ENCODE measurements at places on chromosomes 6 and 20. TPM values are rescaled to one million over a fixed set of nuclear protein-coding genes. Genes with fewer than 3 reads are reported as not detected.
A peak's percentile ranks its signal among the peaks of the same experiment; 100 is the strongest.

DNA sequence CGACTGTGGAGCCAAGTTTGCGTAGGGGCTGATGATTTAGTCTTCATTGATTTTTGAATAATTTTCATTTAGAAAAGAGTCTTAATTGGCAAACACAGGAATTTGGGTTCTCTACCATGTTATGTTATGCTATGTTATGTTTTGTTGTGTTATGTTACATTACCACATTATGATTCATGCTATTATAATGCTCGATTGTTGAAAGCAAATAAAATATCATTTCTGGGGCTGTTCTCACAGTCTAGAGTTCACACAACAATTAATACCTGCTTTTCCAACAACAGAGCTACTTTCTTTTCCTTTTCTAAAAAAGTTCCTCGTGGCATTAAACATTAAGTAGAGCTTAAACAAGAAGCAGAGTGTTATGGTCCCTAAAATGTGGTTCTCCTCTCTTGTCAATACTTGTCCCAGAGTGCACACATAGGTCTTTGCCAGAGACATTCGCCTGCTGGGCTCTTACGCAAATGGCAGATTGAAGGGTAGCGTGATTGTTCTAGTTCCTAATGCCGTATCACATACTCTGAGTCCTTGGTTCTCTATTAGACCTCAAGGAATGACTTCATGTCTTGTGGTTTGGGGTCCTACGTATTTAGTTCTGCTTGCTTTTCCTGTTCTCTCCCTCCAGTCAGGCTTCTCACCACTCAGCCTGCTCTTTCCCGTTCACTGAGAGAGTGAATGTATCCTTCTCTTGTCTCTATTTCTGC lies 370.3 kb downstream of the CD109 start:
- no peak for DNase-seq

- no peak for DNase-seq
Measured at GRCh38 chr6:118228886-118229285, 319.2 kb upstream of the PLN start.

DNA sequence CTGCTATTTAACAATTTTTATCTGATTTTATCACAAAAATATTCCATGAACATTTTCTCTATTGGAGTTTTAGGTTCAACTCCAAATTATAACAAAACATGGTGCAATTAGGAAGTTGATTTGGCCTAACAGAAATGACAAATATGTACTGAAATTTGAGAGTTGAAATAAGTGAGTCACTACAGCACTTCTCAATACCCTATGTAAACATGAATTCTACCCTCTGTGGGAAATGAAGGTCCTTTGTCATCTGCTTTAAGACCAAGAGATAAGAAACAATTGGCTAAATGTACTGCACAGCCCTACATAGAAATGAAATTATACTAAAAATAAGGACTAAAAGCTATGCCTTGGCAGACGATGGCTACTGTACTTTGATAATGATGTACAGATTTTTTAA lies 86.2 kb upstream of the BEND6 start:
- DNase-seq = no peak

The CDH26 gene
- total RNA-seq = 1.6 TPM

- no peak for DNase-seq
Measured at GRCh38 chr6:157069585-157069984, 253.7 kb downstream of the TMEM242 start.

GRCh38 chr6:149108038-149108748 lies 209.3 kb upstream of the TAB2 start:
- no peak for DNase-seq

The FAM162B gene
- total RNA-seq = not detected

DNA sequence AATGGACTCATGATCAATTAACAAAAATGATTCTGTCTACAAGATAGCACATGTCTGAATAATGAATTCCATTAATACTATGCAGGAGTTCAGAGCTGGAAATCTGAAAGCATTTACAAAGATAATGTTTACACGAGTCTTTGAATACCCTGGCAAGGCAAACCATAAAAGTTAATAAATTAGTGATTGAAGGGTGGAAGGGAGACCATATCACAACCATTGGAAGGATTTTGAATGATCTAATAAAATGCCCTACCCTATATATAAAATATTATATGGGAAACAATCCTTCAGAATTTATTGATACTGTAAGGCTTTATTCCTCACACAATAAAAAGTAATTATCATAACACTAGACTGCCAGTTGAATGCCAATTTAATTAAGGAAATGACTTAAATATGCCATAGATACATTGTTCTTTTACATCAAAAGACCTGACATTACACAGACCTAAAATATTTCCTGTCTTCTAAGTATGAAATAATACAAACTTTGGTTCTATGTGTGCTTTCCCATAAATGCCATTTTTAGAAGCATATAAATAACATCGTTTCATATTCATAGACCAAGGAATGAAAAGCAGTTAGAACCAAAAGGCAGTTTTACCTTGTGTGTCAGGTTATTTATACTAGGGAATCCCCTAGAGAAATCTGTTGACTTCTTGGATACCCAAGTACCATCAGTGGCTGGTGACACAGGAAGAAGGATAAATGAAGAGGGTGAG lies 249.2 kb upstream of the MARCKS start:
- no peak for DNase-seq

GRCh38 chr6:84050408-84050807 lies 16.8 kb downstream of the MRAP2 start:
- no peak for DNase-seq

GRCh38 chr6:147384029-147384428 lies 124.5 kb upstream of the SAMD5 start:
- no peak for DNase-seq

The CNBD2 gene
- 4.0 TPM for total RNA-seq

- DNase-seq = peak; percentile 60
Measured at GRCh38 chr6:13425943-13426931, 61.2 kb downstream of the GFOD1 start.

The C6orf15 gene
- not detected for total RNA-seq

The ARMH2 gene
- total RNA-seq = not detected

DNA sequence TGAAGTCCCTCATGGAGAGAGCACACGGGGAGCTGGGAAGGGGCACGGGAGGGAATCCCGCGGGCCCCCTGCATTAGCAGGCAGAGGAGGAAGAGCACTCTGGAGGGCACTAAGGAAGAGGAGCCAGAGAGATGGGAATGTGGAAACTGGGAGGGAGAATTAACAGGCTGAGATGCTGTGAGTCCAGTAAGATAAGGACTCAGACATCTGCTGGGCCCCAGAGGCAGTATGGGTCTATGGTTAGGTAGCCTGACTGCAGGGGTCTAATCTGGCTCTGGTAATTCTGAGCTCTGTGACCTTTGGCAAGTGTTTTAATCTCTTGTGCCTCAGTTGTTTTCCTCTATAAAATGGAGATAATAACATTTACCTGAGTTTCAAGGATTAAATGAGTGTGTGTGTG lies 15.7 kb upstream of the SRSF3 start:
- DNase-seq = no peak

DNA sequence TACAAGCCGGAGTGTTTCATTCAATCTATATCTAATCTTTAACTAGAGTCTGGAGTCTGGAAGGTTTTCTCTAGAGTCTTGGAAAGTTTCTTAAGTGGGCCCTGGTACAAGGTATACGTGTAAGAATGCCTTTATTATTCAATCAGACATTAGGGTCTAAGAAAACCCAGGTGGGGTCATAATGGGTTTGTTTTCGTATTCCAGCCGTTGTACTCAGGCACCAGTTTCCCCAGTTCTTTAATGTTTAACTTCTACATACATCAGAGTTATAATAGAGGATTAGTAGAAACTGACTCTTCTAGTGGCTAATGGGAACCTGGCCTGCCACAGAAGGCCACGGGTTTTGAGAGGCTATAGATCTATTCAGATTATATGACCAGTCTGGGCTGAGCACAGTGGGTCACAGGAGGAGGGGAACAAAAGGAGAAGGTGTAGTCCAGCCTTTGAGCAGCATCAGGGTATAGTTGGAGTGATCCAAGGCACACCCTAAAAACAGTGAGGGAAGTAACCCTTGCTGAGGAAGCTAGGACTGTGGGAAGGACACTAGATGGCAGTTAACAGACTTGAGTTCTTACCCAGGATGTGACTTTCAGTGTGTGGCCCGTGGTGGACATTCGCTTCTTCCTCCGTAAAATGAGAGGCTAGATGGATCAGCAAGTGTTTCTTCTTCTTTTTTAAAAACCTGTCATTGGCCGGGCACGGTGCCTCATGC lies 15.5 kb downstream of the FAM83B start:
- DNase-seq = no peak

DNA sequence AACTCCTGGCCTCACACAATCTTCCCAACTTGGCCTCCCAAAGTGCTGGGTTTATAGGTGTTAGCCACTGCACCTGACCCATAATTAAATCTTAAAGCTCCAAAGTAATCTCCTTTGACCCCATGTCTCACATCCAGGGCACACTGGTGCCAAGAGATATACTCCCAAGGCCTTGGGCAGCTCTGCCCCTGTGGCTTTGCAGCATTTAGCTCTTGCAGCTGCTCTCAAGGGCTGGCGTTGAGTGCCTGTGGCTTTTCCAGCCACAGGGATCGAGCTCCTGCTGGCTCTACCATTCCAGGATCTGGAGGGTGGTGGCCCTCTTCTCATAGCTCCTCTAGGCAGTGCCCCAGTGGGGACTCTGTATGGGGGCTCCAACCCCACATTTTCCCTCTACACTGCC lies 49.3 kb upstream of the CD2AP start:
- no peak for DNase-seq

GRCh38 chr6:26223650-26224546 lies 136.7 kb downstream of the HFE start:
- DNase-seq = peak; percentile 77

DNA sequence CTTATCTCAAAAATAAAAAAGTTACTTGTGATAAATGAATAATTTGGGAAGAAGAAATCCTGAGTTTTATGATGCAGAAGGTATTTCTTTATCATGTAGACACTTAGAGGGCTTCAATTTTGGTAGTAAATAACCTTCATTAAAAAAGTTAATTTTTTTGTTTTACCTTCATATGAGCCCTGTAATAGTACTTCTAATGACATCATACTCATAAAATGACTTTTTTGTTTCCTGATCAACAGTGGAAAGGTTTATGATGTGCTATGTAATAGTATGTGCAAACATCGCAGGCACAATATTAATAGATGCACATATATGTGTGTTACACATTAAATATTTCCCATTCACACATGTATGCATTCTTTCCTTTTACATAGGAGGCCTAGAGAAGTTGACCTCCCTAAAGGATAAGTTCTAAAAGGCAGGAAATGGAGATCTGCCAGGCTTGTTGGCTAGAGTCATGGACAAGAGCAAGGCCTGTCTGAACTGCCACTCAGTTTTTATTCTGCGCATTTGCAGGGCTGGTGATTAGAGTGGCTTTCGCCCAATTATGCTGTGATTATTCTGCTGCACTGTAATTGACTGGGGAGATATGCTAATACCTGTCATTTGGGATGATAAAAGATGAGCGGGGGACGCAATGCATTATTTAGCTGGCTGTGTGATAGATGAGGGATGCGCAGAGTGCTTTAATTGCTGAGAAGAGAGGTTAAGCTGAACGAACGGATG lies 272.6 kb downstream of the TMEM242 start:
- no peak for DNase-seq

DNA sequence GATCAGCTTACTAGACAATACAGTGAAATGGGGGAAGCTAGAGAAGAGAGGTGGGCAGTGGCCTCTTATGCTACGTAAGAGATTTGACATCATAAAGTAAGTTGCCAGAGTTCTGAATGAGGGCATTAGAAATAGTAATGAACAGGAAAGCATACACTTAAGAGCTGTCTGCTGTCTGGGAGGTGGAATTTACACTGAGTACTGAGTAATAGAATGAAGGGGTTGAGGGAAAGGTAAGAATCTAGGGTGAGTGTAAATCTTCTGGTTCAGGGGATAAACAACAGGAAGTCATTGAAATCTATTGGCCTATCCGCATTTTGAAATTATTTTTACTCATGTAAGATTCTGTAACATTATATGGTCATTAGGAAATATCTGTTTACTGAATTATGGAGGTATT lies 35.8 kb downstream of the HLA-DMB start:
- no peak for DNase-seq

The KCNK5 gene
- 16.5 TPM for total RNA-seq

DNA sequence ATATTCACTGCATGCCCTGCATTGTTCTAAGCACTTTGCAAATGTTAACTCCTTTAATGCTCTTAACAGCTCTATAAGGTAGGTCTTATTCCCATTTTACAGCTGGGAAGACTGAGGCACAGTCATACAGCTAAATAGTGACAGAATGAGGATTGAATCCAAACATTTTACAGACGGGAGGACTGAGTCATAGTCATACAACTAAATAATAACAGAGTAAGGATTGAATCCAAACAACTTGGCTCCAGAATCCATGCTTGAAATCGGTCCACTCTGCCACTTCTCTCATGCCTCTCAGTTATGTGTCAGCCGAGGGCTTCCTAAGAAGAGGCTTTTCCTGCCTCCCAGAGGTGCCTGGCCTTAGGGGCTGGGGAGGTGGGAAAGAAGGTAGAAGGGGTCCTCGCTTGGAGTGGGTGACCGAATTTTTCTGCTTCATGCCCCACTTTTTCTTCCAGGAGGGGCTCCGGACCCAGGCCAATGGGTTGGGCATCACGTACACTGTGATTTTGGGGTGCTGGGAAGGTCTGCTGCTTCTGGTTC lies 137.4 kb upstream of the RNF24 start:
- no peak for DNase-seq

- DNase-seq = no peak
Measured at GRCh38 chr6:133590814-133591213, 298.1 kb upstream of the TCF21 start.

DNA sequence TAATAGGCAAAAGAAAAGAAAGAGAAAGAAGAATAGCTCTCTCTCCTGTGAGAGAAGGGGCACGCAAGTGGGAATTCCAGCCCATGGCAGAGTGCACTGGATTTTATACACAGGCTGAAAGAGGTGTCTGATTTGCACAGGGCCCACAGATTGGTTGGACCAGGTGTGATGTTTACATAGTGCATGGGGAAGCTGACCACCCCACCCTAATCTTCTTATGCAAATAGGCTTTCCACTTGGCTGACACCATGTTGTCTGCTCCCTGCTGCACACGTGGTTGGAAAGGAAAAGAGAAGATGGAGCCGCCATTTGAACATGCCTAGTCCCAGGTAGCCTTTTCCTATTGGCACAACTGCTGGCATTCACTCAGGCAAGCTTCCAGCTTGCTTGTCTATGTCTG lies 20.2 kb downstream of the MICA start:
- DNase-seq = no peak

DNA sequence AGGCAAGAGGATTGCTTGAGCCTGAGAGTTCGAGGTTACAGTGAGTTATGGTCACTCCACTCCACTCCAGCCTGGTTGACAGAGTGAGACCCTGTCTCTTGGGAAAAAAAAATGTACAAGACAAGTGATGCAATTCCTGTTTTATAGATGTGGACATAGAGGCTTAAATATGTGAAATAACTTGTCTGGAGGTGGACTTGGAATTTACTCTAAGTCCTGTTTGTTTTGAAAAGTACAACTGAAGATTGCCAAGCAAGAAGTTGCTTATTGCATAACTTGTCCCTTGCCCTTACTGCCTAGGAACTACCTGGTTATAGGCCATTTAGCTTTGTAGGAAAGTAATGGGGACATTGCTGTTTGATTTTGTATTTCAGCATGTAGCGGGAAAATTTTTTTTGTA lies 26.0 kb upstream of the ADIG start:
- no peak for DNase-seq

GRCh38 chr6:25088513-25088912 lies 152.8 kb upstream of the RIPOR2 start:
- no peak for DNase-seq

Data from activated CD4-positive, alpha-beta memory T cell treated with anti-CD3 and anti-CD28 coated beads for 36 hours (primary cell).